Erythroblast (primary cell): ENCODE measurements at places on chromosomes 5 and 9.

DNA sequence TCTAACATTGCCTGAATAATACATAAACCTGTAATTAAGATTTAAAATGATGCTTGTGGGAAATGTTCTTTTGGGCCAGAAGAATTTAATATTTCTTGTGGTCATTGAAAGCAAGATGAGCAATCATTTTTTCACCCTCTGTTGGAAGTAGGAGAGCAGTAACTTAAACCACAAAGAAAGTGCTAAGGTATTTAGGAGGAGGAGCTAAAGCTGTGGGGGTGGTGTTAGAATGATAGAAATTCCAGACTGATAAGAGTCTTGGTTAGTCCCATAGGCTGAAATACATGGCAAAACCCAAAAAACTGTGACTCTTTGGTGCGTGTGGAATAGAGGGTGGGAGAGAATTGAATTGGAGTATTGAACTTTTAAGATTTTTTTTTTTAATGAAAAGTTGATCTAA is 247.0 kb downstream of the YTHDC2 start:
- DNase-seq: no peak

DNA sequence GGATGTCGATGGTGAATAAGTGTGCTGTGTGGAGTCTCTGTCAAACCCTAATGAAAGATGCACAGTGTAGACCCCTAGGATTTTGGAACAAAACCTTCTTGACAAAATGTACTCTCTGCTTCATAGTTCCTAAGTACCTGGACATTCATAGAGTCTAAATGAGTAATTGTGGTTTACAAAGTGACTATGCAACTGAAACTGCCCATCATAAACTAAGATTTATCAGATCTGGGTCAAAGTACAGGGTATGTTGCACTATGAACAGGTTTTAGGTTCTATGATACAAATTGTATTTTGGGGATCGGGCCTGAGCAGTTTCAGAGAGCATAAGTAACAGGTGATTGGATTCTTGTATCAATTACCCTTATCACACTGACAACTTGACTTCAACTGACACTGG is 79.4 kb downstream of the LURAP1L start:
- DNase-seq: no peak

- DNase-seq: no peak
Measured at GRCh38 chr9:109956717-109957440, 176.9 kb downstream of the PALM2AKAP2 start.

DNA sequence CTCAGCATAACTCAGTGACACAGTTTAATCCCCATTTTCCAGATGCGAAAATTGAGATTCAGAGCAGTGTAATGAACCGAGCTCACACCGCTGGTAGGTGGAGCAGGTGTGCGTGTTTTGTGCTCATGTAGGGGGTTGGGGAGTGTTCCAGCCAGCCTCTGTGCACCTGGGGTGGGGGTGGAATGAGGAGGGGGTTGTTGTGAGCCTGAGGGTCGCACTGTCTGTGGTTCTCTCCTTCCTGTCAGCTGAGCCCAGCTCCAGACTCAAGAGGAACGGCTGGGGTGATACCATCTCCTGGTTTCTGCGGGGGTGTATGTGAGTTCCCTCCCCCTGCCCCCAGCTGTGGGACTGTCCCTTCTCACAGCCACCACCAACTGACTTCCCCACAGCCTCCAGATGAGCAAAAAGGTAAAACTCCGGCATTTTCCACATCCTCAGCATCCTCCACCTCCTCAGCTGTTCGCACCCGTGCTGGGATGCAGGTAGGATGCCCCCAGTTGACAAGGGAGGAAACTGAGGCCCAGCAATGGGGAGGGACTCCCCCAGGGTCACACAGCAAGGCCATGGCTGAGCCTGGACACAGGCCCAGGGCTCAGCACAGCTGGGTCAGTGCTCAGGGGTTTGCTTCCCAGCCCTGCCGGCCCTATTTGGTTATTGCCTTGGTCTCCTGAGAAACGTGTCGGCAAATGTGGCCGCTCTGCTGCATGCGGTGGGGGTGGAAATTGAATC is 2.1 kb downstream of the SH2D3C start:
- peak; percentile 84 for DNase-seq

GRCh38 chr5:55232271-55232984 is 980 bp downstream of the CCNO start:
- DNase-seq: peak; percentile 38

- no peak for DNase-seq
Measured at GRCh38 chr9:133003071-133003461, 24.6 kb downstream of the GFI1B start.

- DNase-seq: no peak
Measured at GRCh38 chr5:82512025-82512424, 233.9 kb upstream of the RPS23 start.

DNA sequence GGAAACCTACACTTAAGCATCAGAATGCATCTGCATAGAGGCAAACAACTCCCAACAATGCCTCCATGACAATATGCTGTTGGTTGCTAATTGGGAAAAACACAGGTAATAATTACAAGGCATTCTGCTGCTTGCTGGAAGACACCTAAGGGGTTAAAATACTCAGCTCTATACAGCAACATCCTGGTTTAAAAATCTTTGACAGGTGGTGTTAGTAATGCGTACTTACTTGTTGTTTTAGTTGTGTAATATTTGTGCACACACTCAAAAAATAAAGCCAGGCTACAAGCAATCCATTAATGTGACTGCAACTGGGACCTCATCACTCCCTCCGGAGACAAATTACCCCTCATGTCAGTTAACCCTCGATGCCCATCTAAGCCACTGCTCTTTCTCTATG is 126.3 kb upstream of the ELL2 start:
- DNase-seq: no peak

DNA sequence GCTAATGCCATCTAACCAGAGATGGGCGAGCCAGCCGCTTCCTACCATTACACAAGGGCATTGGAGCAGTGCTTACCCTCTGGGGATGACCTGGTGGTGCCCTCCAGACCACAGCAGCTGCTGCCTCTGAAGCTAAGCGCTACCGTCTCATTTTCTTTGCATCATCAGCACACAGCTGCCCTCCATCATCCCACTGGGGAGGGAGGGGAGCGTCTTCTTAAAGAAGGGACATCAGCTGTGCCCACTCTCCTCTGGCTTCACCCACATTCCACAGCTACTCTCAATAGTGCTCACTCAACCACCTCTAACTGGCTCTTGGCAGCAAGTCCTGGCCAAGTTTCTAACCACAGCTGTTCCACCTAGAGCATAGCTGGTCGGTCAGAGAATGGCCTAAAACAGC is 503.4 kb downstream of the NFIB start:
- DNase-seq: no peak
